Lung (tissue), 17 donors: ENCODE measurements at places on chromosomes 2 and 18.

GRCh38 chr2:39685126-39685525 is 19.4 kb downstream of the TMEM178A start:
- DNase-seq: no peak

- DNase-seq: no peak
Observed at GRCh38 chr2:143575340-143575739, 446.1 kb downstream of the ARHGAP15 start.

DNA sequence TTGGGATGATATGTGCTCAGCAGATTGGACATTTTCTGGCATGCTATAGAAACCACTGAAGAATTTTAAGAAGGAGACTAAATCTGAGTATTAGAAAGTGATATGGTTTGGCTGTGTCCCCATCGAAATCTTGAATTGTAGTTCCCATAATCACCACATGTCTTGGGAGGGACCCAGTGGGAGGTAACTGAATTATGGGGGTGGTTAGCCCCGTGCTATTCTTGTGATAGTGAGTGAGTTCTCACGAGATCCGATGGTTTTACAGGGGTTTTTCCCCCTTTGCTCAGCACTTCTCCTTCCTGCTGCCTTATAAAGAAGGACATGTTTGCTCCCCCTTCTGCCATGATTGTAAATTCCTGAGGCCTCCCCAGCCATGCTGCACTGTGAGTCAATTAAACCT is 535.9 kb upstream of the VRK2 start:
- no peak for DNase-seq

DNA sequence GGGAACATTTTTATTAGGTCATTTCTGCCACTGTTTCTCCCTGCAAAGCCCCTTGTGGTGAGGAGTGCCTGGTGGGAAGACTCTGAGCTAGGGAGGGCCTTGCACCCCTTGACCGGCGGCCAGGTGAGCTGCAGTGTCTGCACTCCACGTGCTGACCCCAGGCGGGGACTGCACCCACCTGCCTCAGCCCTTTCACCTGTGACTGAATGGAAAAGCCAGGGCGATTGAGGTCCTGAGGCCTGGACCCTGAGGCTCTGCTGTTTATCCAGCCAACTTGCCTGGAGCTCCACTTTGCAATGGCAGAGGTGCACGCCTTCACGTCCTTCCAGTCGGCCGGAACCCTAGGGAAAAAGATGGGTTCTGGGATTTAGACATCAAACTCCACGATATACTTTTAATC is 53.1 kb downstream of the TMEM18 start:
- DNase-seq: no peak

- DNase-seq: no peak
Observed at GRCh38 chr18:57073501-57074187, 73.2 kb upstream of the BOD1L2 start.

DNA sequence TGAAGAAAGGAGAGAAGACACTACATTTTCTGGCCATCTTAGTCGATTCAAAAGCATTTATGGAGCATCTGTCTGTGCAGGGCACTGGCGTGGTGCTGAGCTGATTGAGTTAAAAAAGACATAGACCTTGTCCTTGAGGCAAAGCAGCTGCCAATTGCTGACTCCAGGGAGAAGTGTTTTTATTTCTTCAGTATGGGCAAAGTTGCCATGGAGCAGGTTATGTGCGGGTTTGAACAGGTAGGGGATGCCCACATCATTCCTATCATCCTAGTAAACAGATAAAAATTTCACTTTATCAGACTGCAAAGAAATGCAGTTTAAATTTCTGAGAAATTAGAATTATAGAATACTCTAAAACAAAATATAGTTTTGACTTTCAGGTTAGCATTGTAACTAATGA is 125.8 kb downstream of the NUP35 start:
- no peak for DNase-seq

- no peak for DNase-seq
Observed at GRCh38 chr18:68498185-68498584, 216.7 kb downstream of the TMX3 start.

DNA sequence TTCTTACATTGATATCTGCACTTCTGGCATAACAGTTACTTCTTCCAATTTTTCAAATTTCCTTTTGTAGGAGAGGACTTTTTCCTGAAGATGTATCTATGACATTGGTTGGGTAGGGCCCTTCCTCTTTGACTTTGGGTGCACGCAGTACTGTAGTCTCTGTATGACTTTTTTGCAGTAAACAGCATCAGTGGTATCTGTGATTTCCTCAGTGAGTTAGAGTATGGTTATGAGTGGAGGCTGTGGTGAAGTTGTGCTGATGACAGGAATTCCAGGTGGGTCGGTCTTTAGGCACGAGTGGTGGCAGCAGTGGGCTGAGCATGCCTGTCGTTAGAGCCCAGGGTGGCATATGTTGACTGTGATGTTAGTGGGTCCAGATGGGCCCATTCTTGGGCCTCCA is 17.6 kb downstream of the ACVR1C start:
- no peak for DNase-seq

- DNase-seq: peak; percentile 92
Observed at GRCh38 chr18:59665057-59666006, 31.9 kb downstream of the CCBE1 start.

DNA sequence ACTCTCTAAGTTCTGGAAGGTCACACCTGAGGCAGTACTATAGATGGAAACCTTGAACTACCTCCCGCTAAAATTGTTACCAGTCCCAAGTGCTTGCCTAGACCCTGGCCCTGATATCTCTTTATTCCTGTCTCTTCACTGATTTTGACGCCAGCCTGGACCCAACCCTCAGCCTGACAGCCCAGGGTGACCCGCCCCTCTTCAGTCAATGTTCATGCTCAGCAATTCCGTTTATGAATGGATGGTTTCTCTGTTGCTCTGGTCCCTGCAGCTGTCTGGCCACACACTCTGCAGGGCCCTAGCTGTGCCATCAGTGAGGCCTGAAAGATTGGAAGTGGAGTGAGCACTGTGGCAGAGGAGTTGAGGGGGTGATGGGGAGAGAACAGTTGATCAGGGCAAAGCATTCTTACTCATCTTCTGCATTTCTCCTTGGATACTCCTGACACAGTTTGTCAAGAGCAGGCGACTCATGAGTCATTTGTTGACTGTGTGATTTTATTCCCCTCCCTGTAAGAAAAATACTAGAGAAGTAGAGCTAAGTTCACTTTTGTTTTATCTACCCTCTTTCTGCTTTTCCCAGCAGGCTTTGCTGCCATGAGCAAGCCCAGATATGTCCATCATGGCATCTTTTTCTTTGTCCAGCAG is 46.0 kb downstream of the NPAS2 start:
- DNase-seq: no peak

DNA sequence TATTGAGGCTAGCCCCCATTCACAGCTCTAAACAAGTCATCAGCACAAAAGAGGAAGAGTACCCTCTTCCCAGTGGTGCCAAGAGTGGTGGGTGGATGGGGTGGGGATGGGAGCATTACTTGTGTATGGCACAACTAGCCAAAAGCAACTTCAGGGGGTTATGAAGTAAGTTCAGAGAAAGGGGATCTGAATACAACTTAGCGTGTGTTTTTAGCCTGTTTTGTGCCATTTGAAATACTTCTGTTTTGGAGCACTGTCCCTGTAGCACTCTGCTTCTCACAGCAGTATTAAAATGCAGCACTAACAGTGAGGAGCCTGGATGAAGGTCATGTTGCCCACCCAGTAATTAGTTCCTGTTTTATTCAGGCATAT is 113.5 kb downstream of the CRIM1 start:
- no peak for DNase-seq
